ENCODE measurements at places on chromosomes 5 and 9.
A peak's percentile ranks its signal among the peaks of the same experiment; 100 is the strongest.

DNA sequence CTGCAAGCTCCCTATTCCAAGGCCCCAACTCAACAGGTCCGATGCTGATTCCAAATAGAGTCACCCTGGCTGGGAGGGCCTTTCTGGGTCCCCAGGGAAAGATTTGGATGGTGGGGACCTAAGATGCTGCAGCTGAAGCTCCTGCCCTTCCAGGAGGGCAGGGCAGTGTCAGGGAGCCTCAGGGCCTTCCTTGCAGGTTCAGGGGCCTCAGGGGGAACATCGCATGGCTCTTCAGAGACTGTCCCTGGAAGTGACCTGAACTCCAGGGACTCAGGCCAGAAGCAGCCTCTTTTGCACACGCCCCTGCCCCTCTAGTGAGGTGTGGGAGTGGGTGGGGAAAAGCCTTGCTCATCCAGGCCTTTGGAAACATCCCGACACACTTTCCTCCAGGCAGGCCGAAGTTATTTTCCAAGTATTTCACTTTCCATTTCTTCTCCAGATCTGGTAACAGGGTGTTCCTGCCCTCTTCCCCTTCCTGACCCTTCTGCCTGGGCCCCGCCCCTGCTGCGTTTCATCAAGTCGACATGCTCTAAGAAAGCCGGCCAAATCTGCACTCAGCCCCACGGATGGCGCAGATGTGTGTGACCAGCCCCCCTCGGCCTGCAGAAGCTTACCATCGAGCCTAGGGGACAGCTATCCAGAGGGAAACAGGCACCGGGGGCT, 159.5 kb downstream of the FGF18 start:
- no peak for DNase-seq

GRCh38 chr9:12794101-12794799, 19.4 kb downstream of the LURAP1L start:
- DNase-seq, result no peak

GRCh38 chr9:100427366-100428263, 672 bp downstream of the MSANTD3 start:
- DNase-seq, result peak; percentile 70

- DNase-seq, result no peak
Observed at GRCh38 chr5:158511454-158511853, 588.3 kb downstream of the EBF1 start.

- peak; percentile 42 for DNase-seq
Observed at GRCh38 chr5:121962347-121962670, 534 bp downstream of the SRFBP1 start.

DNA sequence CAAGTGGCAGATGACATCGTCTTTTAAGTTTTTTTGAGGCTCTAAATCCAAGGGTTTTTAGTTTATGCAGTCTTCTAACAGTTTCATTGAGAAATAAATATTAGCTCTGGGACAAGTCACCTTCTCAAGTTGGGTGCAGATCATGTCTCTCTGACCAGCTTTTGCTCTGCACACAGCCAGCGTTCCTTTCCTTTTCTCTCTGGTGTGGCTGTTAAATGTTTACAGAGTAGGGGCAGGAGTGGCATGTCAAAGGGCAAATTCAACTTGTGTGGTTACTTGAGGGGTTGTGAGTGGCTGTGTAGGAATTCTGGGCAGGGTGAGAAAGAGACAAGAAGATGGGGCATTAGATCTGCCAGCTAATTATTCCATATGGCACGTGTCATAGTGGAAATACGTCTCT, 187.5 kb upstream of the HMHB1 start:
- DNase-seq, result no peak

All from endothelial cell of umbilical vein (primary cell).